Psoas muscle (tissue), 8 donors: ENCODE measurements at places on chromosomes 16 and 17.

- DNase-seq: no peak
These were observed 35.4 kb upstream of the ADGRG1 start for GRCh38 chr16:57593021-57593420.

DNA sequence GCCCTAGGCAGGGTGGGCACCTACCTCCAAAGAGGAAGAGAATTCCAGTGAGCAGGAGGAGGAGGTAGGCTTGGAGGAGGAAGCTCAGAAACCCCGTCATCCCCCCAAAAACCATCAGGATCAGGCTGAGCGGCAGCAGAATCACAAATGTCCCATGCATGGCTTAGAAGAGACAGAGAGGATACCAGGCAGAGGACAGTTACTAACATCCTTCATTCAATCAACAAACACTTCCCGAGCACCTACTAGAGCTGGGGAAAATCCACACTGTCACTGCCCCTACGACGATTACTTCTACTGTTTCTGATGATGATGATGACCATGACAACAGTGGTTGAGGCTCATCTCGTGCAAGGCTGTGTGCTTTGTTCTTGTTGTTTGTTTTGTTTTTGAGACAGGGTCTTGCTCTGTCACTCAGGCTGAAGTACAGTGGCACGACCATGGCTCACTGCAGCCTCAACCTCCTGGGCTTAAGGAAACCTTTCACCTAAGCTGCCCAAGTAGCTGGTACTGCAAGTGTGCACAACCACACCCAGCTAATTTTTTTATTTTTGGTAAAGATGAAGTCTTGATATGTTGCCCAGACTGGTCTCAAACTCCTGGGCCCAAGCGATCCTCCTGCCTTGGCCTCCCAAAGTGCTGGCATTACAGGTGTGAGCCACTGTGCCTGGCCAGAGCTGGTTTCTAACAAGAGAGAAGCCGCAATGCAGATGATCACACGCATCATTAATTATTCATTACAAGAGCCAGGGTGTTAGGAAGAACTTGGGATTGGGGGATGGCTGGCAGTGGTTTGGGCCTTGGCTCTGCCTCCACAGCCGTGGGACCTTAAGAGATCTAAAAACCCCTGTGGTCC, 18.0 kb downstream of the TMEM114 start:
- DNase-seq: no peak

DNA sequence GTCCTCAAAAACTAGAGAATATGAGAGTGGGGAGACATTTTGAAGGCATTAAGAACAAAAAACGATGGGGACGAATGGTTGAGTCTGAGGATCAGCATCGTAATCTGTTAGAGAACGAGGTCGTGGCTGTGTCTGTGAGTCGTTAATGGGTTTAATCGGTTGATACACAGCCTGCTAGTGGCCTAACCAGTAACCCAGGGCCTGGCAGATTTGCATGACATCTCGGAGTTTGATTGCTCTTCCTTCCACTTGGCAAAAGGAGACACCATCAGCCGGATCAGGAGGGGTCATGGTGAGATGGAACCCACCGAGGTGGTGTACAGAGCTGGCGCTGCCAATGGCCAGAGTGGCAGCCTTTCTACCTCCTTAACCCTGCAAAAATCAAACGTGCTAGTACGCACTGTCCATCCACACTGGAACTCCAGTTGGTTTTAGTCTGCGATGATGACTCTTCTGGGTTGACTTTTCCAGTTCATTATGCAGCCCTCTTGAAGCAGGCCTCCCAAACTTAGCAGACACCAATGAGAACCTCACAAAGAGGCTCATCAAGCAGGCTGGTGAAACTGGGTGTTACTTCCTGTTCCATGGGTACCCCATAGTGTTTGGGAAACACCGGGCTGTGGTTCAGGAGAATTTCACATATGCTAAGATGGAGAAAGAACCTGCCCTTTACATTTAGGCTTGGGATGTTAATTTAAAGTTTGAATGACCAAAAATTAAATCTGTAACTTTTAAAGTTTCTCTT, 4.1 kb downstream of the HS3ST3B1 start:
- no peak for DNase-seq

GRCh38 chr17:2289878-2290478, 13.6 kb downstream of the SMG6 start:
- no peak for DNase-seq
